Fibroblast of skin of abdomen (primary cell): ENCODE measurements at places on chromosomes 5 and 9.

DNA sequence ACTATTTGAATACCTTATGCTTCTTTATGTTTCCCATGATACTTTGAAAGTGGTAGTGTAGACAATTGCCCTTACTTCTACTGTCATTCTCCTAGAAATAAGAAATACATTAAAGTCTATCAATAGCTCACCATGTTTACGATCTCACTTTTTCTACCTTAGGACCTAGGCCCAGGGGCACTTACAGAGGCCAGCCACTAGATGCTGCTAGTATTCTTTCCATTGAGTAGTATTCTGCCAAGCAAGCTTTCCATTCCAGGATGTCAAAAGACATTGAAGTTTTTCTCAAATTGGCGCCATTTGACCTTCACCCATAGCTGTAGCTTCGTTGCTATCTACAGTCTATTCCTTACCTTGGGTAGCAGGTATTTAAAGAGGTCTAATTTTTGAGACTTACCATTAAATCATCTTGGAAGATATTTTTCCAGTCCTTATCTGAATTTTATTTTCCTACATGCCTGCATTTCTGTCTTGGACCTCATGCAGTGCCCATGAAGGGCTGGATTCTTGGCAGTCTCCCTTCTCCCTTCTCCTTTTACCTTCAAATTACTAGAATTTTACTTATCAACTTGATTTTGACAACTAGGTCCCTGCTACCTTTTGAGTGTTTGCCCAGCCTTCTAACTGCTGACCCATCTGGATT, 246.0 kb upstream of the NUDT12 start:
- DNase-seq = peak; percentile 64

DNA sequence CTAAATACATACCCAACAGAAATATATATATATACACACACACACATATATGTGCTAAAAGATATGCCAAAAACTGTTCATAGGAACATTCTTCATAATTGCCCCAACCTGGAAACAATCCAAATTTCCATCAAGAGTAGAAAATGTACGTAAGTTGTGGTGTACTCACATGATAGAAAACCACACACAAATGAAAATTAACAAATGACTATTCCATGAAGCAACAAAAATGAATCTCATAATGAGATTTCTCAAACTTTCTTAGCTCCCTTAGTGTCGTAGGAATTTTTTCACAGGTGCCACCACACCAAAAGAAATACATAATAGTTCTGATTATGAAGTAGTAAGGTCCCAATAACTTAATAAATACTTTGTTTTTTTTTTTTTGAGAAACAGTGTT, 7.8 kb downstream of the ATP10B start:
- DNase-seq = no peak

DNA sequence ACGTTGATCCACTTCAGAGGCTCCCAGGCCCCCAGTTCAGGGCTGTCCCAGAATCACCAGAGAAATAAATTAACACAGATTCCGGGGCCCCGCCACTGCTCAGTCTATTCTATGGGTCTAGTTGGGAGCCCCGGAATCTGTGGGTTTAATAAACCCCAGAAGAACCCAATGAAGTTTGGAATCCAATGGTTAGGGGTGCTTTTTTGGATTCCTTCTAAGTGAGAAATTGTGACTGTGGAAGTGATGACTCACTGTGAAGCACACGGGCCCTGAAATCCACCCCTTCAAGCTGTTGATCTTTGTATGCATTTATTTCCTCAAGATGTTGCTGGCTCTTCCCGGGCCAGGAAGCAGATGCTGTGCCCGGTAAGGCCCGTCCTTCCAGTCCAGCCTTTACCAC, 57.3 kb upstream of the SLC28A3 start:
- peak; percentile 80 for DNase-seq

- DNase-seq = no peak
Observed at GRCh38 chr5:163387589-163388343, 49.6 kb upstream of the CCNG1 start.

GRCh38 chr5:155263381-155263780, 249.8 kb downstream of the KIF4B start:
- DNase-seq = peak; percentile 1

- no peak for DNase-seq
Observed at GRCh38 chr5:31767335-31768031, 128.6 kb downstream of the PDZD2 start.

DNA sequence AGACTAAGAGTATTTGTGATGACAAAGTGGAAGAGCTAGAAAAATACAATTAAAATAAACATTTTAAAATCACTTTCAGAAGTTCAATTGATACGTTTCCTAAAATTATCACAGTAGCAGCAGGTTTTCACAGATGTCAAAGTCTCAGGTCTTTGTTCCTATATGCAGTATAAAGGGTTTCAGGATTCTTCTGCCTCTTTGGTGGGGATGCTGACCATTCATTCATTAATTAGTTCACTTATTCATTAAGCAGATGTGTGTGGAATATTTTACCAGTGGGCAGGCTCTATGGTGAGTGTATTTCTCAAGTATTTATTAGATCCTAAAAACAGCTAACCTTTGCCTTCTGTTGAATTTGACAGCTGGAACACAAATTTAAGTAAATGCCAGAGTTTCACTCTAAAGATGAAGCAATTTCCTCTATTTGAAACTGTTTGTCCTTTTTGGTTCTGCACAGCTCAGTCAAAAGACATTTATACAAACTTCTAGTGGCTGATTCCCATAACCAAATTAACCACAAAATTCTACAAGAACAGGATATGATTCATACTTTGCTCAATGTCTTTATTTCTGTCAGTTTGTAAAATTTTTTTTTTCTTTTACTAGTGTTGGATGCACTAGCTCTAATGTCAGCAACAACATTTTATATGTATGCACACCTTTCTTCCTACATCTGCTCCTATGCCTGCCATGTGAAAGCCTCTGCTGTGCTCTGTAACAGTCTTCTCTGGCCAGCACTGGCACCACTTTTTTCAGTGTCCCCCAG, 75.9 kb upstream of the PRR16 start:
- peak; percentile 94 for DNase-seq

DNA sequence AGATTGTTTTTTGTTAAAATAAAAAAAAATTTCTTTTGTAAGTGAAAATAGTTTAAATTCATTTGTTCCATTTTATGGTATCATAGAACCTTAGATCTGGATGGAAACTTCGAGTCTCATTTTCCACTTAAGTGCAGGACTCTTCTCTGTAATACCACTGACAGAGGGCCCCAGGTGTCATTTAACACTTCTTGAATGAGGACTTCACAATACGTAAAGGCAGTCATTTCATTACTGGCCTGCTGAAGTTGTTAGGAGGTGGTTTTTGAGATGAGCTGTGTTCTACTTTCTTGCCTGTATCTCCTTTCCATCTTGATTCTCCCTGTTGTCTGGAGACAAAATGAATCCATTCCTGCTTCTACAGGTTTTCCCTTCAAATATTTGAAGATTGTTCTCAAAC, 455.3 kb downstream of the DMRT2 start:
- DNase-seq = no peak
